H1 (cell line): ENCODE measurements at places on chromosomes 16 and 17. TPM values are rescaled to one million over a fixed set of nuclear protein-coding genes. Genes with fewer than 3 reads are reported as not detected.

DNA sequence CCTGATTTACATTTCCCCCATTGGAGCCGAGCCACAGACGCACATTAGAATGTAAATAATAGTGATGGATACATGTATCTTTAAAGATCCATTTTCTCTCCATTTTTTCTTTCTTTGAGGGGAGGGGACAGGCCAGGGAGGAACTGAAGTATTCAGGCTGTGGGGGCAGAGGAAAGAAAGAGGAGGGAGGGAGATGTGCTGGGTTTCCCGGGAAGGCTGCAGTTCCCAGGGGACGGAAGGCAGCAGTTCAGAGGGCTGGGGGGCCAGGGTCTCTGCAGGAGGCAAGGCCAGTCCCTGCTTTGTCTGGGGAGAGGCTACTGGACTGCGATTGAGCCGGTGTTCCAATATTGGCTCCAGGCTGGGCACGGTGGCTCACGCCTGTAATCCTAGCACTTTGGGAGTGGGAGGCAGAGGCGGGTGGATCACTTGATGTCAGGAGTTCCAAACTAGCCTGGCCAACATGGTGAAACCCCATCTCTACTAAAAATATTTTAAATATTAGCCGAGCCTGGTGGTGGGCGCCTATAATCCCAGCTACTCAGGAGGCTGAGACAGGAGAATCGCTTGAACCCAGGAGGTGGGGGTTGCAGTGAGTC is 94.2 kb upstream of the LHX1 start:
- DNase-seq: no peak

GRCh38 chr16:8915722-8916301 is 33.7 kb downstream of the LITAFD start:
- no peak for DNase-seq

- no peak for DNase-seq
Observed at GRCh38 chr17:78027121-78027520, 68.6 kb downstream of the TNRC6C start.

- no peak for DNase-seq
Observed at GRCh38 chr16:55203570-55203969, 120.4 kb upstream of the IRX6 start.

DNA sequence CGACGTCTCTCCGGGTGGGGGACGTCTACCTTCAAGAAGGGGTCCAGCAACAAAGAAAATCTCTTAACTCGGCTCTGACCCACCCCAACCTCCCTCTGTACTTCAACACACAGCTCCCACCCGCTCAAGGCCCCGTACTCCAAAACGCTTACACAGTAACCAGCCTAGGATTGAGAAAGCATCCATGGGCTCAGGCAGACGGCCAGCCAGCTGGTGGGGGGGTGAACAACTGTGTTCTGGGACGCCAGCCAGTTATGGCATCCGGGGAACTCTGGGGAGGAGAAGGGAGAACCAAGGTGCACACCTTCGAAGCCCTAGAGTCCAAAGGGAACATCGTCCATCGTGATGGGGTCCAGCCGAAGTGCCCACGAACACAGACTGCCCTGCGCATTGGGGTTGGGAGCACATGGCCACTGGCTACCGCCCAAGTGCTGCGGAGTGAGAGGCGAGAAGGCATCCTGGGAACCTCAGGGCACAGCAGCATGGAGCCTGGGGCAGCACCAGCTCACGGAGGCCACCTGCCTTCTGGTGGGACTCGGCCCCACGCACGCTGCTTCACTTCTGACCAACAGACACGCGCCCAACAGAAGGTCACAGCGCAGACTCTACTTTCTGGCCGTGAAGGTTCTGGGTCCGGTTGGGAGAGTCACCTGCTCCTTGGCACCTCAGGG is 14.3 kb downstream of the SLC16A3 start:
- DNase-seq: no peak

GRCh38 chr16:72927199-72928089 is 120.5 kb downstream of the ZFHX3 start:
- no peak for DNase-seq

DNA sequence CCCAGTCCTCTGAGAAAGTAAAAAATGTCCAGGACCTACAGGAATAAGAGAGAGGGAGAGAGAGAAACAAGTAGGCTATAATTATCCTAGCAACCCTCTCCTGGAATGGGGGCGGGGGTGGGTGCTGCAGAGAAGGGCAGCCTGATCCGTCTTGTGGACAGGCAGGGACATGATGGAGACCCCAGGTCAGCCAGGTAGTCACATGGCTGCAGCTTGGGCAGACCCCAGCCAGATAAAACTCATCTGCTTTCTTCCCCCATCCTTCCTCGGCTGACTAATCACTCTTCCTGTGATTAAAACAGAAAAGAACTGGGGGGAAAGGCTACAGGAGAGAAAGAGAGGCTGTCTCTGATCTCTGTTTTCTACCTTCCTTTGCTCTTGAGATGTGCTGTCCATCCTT is 32.6 kb downstream of the COPZ2 start:
- DNase-seq: no peak

GRCh38 chr16:54932737-54933254 is 2.1 kb downstream of the IRX5 start:
- no peak for DNase-seq

DNA sequence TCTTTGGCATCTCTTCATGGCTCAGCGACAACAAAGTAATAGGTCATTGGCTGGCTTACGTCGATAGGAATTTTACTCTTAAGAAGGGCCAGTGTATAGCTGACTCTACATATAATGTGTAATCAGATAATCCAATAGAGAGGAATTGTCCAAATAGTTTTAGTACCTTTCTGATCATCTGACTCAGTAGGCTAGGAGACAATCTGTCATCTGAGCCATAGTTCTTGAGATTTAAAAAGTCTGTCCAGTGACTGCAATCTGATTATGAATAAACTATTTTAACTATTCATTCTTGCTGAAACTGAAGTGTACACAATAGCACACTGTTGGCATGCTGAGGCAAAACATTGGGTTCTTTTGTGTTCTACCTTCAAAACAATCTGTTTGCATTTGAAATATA is 21.4 kb upstream of the NOL11 start:
- DNase-seq: no peak

GRCh38 chr17:28705074-28705659 is 6.5 kb downstream of the PROCA1 start:
- DNase-seq: no peak

GRCh38 chr17:6072157-6072556 is 2.0 kb downstream of the WSCD1 start:
- DNase-seq: no peak

- DNase-seq: no peak
Observed at GRCh38 chr17:49984776-49985175, 10.2 kb downstream of the DLX3 start.

- DNase-seq: no peak
Observed at GRCh38 chr17:2239882-2240430, 63.6 kb downstream of the SMG6 start.

GRCh38 chr16:70615945-70616344 is 30.4 kb upstream of the IL34 start:
- no peak for DNase-seq

DNA sequence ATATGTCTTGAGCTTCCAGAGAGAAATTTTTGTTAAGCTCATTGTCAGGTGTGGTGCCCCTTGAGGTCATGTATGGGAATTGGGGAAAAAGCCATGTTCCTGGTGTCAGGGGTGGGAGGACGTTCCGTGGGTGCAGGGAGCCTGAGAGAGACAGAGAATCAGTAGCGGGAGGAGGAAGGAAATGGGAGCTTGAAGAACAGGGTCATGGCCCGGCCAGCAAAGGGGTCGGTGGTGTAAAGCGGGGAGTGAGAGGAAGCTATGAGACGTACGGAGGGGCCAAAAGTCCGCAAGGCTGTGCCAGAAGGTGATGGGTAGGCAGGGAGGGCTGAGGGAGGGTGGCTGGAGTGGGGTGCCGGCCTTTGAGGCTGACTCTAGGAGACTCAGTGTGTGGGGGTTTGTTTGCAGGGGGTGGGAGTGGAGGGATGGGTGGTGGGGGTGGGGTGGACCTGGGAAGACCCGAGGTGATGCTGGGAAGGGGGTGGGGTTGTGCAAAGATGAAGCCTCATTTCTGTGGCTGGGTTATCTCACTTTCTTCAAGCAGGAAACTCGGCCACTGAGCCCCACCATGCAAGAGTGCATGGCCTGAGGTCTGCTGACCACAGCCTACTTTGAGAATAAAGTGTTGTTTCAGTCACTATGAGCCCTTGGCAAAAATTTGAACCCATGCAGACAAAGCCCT is 63.6 kb downstream of the PLCG2 start:
- no peak for DNase-seq

DNA sequence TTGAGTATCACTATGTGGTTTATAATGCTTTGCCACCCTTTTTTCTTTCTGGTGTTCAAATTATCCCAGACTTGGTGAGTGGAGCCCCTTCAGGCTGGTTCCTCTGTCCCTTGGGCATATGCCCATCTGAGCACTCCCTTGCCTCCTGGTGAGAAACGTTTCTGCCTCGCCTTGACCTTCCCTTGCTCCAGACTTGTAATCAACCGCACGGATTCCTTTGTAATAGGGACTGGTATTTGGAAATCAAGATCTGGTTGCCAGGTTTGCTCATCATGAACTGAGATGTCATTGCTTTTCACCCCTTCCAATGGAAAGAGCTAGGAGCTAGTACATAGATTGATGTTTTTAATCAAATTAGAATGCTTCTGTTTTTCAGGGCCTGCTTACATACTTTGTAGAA is 43.7 kb downstream of the SEC14L1 start:
- DNase-seq: no peak

DNA sequence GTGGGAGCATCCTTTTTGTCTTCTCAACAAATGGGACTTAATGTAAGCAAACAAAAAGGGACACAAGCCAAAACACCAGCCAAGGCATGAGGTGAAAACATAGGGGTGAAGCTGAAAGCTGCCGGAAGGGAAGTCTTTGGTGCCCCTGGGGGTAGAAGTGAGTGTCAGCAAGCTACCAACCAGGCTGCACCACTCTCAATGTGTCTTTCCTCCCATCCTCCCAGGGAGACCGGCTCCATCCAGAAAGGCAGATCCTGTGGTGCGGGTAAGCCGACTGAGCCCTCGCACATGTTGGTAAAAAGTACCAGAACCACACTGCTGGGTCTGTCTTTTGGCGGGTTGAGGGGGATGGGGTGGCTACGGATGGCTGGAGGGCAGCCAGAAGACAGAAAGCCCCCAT is 52.0 kb upstream of the SREBF1 start:
- no peak for DNase-seq

GRCh38 chr17:81333616-81334368 is 38.7 kb upstream of the SLC38A10 start:
- DNase-seq: no peak

DNA sequence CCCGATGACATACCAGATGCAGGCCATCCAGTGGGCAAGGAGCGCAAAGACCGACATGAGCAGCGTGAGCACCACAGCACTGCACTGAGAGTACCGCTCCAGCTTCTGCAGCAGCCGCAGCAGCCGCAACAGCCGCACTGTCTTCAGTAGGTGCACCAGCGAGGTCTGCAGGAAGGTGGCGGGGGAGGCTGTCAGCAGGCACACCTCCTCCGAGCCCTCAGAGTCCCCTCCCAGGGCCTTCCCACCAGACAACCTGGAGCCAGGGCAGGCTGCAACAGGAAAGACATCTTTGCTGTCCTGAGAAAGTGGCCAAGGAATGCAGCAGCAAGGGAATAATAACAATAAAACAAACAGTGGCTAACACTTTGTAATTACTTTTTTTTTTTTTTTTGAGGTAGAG is 9.1 kb downstream of the KCNH4 start:
- DNase-seq: no peak

GRCh38 chr16:4273858-4274311 is 1.1 kb upstream of the TFAP4 start:
- peak; percentile 82 for DNase-seq

- no peak for DNase-seq
Observed at GRCh38 chr16:84843149-84844048, 23.6 kb downstream of the CRISPLD2 start.

GRCh38 chr16:76059701-76060100 is 217.5 kb upstream of the CNTNAP4 start:
- no peak for DNase-seq

DNA sequence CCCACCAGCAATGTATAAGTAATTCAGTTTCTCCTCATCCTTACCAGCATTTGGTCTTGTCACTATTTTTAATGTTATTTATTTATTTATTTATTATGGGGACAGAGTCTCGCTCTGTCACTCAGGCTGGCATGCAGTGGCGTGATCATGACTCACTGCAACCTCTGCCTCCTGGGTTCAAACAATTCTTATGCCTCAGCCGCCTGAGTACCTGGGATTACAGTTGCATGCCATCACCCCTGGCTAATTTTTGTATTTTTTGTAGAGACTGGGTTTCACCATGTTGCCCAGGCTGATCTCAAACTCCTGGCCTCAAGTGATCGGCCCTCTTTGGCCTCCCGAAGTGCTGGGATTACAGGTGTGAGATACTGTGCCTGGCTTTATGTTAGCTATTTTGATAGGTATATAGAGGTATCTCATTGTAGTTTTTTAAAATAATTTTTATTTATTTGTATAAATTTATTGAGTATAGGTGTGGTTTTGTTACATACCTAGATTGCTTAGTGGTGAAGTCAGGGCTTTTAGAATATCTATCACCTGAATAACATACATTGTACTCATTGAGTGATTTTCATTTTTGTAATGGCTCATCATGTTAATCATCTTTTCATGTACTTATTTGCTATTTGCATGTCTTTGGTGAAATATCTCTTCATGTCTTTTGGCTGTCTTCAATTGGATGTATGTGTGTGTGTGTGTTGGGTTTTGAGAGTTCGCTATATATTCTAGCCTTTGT is 53.3 kb downstream of the TANC2 start:
- DNase-seq: no peak

- DNase-seq: no peak
Observed at GRCh38 chr17:40070709-40071312, 8.0 kb downstream of the THRA start.

GRCh38 chr17:48579760-48580554 is 1.8 kb upstream of the HOXB4 start:
- DNase-seq: no peak

DNA sequence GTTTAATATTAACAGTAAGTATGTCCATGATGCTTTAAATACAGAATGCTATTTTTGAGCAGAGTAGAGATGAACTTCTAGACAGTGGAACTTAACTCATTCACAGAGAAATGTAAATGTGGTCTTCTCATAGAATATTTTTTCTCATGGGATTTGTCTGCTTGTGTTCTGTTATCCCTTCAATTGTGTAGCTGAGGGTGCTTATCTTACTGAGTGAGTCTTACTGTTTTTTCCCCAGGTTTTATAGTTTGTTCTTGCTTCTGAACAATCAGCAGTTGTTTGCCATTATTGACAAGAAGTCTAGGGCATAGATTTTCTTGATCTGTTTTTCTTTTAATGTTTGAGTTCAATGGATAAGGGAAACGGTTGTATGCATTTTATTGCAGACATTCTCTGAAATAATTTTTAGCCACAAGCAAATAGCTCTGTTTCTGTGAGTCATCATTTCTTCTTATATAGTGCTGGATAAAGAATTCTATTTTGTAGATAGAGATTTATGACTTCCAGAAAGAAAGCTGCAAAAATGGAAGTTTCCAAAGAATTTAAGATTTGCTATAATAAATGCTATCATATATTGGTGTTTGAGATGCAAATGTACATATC is 60.5 kb downstream of the NF1 start:
- DNase-seq: no peak

The DRC7 gene
- total RNA-seq: not detected in 2 replicates

The TMEM204 gene
- not detected in 2 replicates for total RNA-seq

The CALB2 gene
- 1.9 and 2.7 TPM in 2 replicates for total RNA-seq

The KCNH4 gene
- 0.47 and 0.59 TPM in 2 replicates for total RNA-seq

The TBC1D26 gene
- total RNA-seq: 0.71 and 0.84 TPM in 2 replicates

The TNFRSF13B gene
- total RNA-seq: not detected in 2 replicates

The DOK4 gene
- 28.9 and 29.9 TPM in 2 replicates for total RNA-seq

The WSB1 gene
- 101 and 113 TPM in 2 replicates for total RNA-seq

The OTOP2 gene
- not detected in 2 replicates for total RNA-seq

The ADAP2 gene
- 0.76 and 1.1 TPM in 2 replicates for total RNA-seq

The ARL5C gene
- total RNA-seq: not detected in 2 replicates

The SCARF1 gene
- 1.6 TPM in 2 replicates for total RNA-seq

The NAGLU gene
- total RNA-seq: 19.4 and 21.3 TPM in 2 replicates

The TLCD1 gene
- total RNA-seq: 40.7 and 45.3 TPM in 2 replicates

The ATP6V0C gene
- total RNA-seq: 176 and 199 TPM in 2 replicates

The TBC1D3L gene
- total RNA-seq: 8.1 and 9.2 TPM in 2 replicates
